ENCODE measurements at places on chromosomes 5 and 9. TPM values are rescaled to one million over a fixed set of nuclear protein-coding genes. Genes with fewer than 3 reads are reported as not detected.
A peak's percentile ranks its signal among the peaks of the same experiment; 100 is the strongest.

The CDO1 gene
- not detected for total RNA-seq

DNA sequence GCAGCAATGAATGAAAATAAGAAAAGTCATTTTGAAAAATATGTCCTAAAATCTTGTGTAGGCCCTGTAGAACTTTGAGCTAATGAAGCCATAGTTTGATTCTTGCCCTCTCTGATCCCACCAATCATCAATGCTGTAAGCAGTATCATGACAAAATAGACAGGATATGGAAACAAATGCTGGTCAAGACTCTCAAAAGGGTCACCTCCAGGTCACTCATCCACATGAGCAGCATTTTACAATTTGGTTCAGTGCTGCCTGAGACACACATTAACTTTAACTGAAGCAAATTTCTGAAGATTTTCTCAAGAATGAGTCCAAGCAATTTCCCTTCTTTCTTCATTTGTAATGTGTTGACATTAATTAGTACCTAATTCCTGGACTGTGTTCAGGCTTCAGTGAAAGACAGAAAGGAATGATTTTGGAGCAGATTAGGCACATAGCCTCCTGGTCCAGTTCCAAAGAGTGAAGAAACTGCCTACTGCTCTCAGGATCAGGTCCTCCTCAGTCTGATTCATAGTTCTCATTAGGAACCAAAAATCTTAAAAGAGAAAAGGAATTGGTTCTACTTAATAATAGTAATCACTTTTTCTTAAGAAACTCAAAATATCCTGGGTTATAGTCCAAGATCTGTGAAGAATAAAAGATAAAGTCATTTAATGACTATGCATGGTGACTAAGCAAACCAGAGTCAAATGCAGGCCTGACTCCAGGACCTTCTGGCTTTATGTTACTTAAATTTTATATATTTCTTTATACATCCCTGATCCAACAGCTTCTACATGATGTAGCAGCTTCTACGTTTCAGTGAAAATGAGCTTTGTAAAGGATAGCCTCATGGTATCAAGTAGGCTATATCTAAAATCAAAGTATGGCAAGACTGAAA is 192.1 kb upstream of the RGMB start:
- DNase-seq, result peak; percentile 23

The PRSS3 gene
- not detected for total RNA-seq

GRCh38 chr5:132746954-132747615 is at the start of gene CCNI2:
TSS of gene CCNI2 (plus strand) at chr5:132747426. CDS start at chr5:132747496, 70 bp downstream.
- peak; percentile 47 for DNase-seq

DNA sequence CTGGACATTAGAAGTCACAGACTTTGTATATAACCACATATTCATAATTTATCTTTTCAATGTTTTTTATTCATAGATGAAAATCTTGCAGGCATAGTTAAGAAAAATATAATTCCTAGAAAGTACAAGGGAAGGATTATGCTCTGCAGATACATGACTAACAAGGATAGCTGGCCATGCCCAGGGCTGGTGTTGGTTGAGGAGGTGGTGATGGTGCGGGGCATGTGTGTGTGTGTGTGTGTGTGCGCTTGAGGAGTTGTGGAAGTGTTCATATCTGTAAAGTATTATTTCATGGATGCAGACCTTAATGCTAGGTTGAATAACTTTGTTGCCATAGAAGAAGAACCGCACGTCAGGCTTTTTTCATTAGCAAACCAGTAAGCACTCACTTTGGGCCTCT is 1.3 kb downstream of the S1PR3 start:
- DNase-seq, result no peak

GRCh38 chr5:178346607-178347334 is 114.2 kb upstream of the PHYKPL start:
- DNase-seq, result no peak

- no peak for DNase-seq
Measured at GRCh38 chr5:5719292-5719691, 296.8 kb downstream of the ICE1 start.

The DDX4 gene
- total RNA-seq, result not detected

- DNase-seq, result no peak
Measured at GRCh38 chr5:174307031-174307408, 261.5 kb downstream of the NSG2 start.

- DNase-seq, result peak; percentile 43
Measured at GRCh38 chr5:141637767-141638419, 1.1 kb downstream of the RELL2 start.

GRCh38 chr5:147782110-147783028 is at the start of gene JAKMIP2:
TSS of gene JAKMIP2 (minus strand) at chr5:147782728. CDS start at chr5:147671806, 110,922 bp downstream.
- peak; percentile 42 for DNase-seq

DNA sequence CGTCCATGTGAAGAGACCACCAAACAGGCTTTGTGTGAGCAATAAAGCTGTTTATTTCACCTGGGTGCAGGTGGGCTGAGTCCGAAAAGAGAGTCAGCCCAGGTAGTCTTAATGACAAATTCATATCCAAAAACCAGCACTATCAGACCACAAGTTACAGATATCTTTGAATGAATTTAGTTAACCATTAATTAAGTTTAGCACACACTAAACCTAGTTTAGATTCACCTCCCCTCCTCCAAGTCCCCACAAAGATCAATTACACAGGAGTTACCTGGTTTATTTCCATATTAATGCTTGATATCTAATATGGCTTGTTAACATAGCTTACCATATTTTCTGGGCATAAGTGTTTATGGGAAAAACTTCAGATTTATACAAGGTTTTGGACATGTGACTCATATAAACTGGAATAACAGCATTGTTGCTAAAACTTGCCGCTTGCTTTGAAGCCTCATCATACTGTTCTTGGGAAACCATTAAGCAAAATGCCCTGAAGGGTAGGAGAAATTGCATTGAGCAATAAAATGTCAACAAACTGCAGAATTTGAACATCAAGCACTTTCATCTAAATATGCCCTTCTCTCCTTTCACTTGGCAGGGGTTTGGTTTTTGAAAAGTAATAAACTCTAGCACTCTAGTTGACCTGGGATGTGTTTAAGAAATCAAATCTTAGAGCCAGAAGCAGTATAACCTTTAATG is 166.9 kb downstream of the SNCAIP start:
- DNase-seq, result no peak

- DNase-seq, result no peak
Measured at GRCh38 chr9:77453825-77454647, 194.1 kb downstream of the GNA14 start.

DNA sequence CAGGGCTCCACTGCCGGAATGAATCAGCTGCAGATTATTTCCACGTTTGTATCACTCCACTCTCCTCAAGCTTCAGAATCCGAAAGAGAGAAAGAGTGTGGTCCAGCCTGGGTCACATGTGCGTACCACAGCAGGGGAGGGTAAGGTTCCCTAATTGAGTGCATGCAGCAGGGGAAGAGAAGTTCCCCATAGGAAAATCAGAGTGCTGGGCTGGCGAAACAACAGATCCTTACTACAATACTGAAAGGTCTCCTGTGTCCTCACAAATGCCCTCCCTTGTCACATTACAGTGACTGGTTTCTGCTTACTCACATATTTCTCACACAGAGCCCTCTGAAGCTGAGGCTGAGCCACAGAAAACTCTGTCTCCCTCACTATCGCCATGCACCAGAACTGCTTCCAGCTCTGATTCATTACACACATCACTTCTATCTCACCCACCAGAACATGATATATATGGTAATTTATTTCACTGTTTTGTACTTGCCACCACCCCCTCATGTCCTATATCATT is 532.2 kb upstream of the TUSC1 start:
- DNase-seq, result no peak

DNA sequence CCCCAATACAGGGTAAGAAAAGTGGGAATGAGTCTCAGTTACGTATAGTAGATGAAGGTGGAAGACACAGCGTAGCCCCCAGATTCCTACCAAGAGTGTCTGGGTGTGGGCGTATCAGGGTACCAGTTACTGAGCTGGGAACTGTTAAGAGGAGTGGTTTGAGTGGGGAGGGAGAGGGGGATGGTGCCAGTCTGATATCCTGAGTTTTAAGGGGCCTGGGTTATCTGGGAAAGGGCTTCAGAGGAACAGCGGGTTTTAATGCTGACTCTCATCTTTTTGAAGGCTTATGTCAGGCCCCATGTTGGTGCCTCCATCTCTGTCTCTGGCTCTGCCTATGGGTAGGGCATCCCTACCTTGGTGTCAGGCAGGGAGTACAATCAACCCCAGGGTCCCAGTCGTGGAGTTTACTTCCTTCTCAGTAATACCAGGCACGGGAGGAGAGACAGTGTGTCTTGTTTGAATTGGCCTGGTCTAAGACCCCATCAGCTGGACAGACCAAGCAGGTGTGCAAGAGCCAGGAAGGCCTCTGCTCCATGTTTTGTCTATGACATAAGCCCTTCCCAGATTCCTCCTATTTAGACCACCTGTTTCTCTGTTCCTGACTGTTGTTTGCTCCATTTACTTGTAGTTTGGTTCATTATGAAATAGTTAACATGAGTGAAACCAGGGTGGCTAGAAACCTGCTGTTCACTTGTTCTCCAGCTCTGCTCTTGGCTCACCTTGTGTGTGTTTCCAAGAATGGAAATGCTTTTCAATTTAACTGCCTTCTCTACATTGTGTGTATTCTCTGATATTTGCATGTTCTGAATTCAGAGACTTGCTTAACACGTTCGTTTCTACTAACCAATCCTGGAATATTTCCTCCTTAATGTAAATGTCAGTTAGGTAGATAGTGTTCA is 125.6 kb downstream of the DAB2IP start:
- DNase-seq, result no peak

- no peak for DNase-seq
Measured at GRCh38 chr5:43063721-43064171, 23.6 kb upstream of the ANXA2R start.

GRCh38 chr9:81607593-81608288 is 81.6 kb downstream of the TLE1 start:
- no peak for DNase-seq

DNA sequence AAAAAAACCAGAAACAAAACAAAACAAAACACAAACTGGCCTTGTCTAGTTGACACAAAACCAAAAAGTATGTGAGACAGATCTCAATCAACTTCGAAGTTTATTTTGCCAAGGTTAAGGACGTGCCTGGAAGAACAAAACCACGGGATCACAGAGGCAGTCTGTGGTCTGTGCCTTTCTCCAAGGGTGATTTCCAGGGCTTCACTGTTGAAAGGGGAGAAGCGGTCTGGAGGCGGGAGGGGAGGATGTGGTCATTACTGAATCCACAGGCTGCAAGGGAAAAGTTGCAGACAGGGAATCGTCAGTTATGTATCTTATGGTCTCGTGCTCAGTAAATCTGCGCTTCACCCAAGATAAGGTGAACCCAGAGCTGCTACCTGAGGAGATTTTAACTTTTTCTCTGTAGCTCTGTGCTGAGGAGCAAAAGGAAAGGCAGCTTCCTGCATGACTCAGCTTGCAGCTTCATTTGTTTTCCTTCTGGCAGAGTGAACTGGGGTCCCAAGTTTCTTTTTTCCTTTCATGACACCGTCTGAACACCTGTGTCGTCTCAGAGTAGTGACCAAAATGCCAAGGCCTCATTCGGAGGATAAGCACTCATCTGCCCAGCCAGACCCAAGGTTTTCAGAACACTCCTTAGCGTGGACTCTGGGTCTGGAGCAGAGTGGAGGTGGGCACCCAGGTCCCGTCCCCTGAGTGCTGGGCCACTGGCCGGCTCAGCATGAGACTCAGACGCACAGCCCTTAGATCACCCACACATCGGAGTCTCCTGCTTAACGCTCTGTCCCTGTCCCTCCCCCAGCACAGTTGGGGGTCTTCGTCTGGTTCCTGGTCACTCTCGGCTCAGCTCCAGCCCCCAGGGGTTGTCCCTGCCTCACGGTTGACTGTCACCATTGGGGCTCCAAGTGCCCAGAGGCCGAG is 25.9 kb downstream of the ROPN1L start:
- peak; percentile 58 for DNase-seq

The GHR gene
- total RNA-seq, result 3.4 TPM

The ABO gene
- not detected for total RNA-seq

GRCh38 chr9:69104830-69105527 is 69.1 kb upstream of the TJP2 start:
- no peak for DNase-seq

DNA sequence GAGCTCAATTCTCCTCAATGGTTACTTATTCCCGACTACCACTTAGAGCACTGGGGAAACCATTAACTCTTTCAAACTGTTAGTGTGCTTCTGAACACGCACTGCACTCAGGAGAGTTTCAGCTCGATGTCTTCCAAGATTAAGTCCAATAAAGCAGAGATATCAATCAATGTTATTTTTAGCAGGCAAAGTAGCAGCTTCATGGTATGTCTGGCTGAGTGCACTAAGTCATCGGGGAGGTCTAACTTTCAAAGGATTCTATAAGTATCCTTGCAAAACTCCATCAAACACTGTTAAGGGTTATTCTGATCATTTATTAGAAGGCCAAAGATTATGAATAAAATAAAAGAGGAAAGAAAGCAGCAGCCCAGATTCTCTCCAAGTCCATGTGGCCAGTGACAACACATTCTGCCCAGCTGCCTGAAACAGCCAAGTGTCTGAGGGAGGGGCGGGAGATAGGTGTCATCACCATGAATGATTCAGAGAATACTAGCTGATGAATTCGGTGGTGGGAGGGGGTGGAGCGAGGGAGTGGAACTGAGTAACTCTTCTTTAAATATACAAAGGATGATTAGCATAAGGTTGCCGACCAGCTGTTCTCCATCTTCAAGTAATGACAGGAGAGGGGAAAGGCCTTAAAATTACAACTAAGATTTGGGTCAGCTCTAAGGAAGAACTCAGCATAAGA is 21.3 kb downstream of the NREP start:
- DNase-seq, result peak; percentile 98

The PCDHGC5 gene
- total RNA-seq, result not detected

DNA sequence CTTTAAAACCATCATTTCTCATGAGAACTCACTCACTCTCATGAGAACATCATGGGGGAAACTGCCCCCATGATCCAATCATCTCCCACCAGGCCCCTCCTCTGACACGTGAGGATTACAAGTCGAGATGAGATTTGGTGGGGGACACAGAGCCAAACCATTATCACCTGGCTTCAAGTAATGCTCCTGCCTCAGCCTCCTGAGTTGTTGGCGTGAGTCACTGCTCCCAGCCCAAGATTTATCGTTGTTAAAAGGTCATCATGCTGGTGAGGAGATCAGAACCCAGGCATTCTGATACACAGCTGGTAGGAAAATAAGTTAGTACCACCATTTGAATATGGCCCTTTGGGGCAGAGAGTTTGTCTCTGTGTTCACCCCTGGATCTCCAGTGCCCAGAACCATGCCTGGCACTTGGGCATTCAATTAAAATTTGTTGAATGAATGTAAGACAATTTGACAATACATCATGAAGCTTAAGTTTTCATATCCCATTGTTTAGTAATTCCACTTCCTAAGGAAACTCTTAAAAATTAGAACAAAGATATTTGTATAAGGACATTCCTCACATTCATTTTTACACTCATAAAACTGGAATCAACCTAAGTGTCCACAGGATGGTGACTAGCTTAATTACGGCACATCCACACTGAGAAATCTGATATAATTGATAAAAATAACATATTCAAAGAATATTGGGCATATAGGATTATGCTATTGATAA is 58.0 kb upstream of the COL15A1 start:
- DNase-seq, result no peak

The WDR41 gene
- 83.0 TPM for total RNA-seq

The NIPAL4 gene
- total RNA-seq, result not detected

DNA sequence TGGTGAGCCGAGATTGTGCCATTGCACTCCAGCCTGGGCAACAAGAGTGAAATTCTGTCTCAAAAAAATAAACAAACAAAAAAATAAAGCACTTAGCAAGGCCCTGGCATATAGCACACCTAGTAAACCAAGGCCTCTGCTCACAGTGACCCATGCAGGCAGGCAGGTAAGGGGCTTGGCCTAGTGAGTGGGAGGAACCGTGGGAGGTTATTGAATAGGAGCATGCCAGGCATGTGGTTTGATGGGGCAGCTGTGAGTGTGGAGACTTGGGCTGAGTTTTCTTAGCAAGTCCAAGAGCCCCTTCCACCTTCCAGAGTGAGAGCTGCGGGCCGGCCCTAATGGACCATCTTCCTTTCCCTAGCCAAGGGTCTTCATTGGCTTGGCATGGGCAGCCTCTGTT is 4.5 kb upstream of the NDST1 start:
- no peak for DNase-seq
